KG1 (cell line): ENCODE measurements at places on chromosomes 12 and 14.

GRCh38 chr12:117412465-117413188 lies 51.2 kb upstream of the NOS1 start:
- no peak for DNase-seq

- peak; percentile 78 for DNase-seq
Observed at GRCh38 chr12:101696251-101697196, 916 bp upstream of the CHPT1 start.

DNA sequence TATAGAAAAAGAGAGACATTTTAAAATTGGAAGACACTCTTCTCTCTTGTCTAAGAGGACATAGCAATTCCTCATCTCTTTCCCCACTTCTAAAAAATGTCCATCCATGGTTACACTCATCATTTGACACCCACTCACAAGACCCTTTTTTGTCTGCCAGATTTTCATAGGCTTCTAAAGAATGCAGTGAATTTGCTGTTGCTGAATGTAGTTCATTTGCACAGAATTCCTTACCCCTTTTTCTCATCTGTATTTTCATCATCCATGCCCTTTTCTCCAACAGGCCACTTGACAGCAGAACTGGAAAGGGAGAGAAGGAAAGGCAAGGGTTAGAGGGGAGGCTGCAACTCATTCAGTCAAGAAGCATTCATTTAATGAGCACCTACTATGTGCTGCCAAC lies 128.0 kb downstream of the NUAK1 start:
- DNase-seq: no peak

GRCh38 chr14:44029933-44030332 lies 477.1 kb downstream of the FSCB start:
- no peak for DNase-seq
